Dermis blood vessel endothelial cell (primary cell): ENCODE measurements at places on chromosomes 6 and 20. TPM values are rescaled to one million over a fixed set of nuclear protein-coding genes. Genes with fewer than 3 reads are reported as not detected.

TDRD6 gene
- 0.05 and 0.17 TPM in 2 replicates for total RNA-seq

THEMIS gene
- not detected in 2 replicates for total RNA-seq

CCN6 gene
- not detected in 2 replicates for total RNA-seq

ERVFRD-1 gene
- total RNA-seq = under 0.01 and 0.05 TPM in 2 replicates

SLC25A27 gene
- 1.9 and 6.3 TPM in 2 replicates for total RNA-seq

GLYATL3 gene
- not detected in 2 replicates for total RNA-seq

WFDC12 gene
- total RNA-seq = not detected in 2 replicates

WFDC5 gene
- total RNA-seq = not detected in 2 replicates

RBPJL gene
- not detected in 2 replicates for total RNA-seq

BICRAL gene
- 4.9 and 6.8 TPM in 2 replicates for total RNA-seq

RIMS4 gene
- not detected in 2 replicates for total RNA-seq

MEI4 gene
- under 0.01 TPM in 1 of 2 replicates, not detected in the other for total RNA-seq

HTR1B gene
- 6.1 and 11.7 TPM in 2 replicates for total RNA-seq

TREML2 gene
- not detected in 2 replicates for total RNA-seq

PTPRK gene
- 104 and 120 TPM in 2 replicates for total RNA-seq

ARFGEF3 gene
- total RNA-seq = 2.0 and 5.8 TPM in 2 replicates

RAET1E gene
- 0.09 TPM in 1 of 2 replicates, not detected in the other for total RNA-seq

GSTA2 gene
- not detected in 2 replicates for total RNA-seq

PSORS1C1 gene
- total RNA-seq = 0.17 and 4.7 TPM in 2 replicates

CRISP3 gene
- total RNA-seq = not detected in 2 replicates

CBLN4 gene
- total RNA-seq = not detected in 2 replicates

ECT2L gene
- not detected in 2 replicates for total RNA-seq

ANGPT4 gene
- total RNA-seq = not detected in 2 replicates

PSORS1C2 gene
- not detected in 2 replicates for total RNA-seq

PRRT1 gene
- total RNA-seq = 0.05 TPM in 1 of 2 replicates, not detected in the other

SNAP25 gene
- total RNA-seq = 0.05 TPM in 1 of 2 replicates, not detected in the other

PAX1 gene
- total RNA-seq = not detected in 2 replicates

ATXN1 gene
- total RNA-seq = 14.3 and 15.3 TPM in 2 replicates

COL9A3 gene
- 1.3 and 1.9 TPM in 2 replicates for total RNA-seq

ZC3H12D gene
- total RNA-seq = 0.17 and 0.23 TPM in 2 replicates

SLC22A7 gene
- not detected in 2 replicates for total RNA-seq

EPPIN gene
- not detected in 2 replicates for total RNA-seq
